Esophagus muscularis mucosa (tissue), 4 donors: ENCODE measurements at places on chromosomes 11 and 22.
A peak's percentile ranks its signal among the peaks of the same experiment; 100 is the strongest.

DNA sequence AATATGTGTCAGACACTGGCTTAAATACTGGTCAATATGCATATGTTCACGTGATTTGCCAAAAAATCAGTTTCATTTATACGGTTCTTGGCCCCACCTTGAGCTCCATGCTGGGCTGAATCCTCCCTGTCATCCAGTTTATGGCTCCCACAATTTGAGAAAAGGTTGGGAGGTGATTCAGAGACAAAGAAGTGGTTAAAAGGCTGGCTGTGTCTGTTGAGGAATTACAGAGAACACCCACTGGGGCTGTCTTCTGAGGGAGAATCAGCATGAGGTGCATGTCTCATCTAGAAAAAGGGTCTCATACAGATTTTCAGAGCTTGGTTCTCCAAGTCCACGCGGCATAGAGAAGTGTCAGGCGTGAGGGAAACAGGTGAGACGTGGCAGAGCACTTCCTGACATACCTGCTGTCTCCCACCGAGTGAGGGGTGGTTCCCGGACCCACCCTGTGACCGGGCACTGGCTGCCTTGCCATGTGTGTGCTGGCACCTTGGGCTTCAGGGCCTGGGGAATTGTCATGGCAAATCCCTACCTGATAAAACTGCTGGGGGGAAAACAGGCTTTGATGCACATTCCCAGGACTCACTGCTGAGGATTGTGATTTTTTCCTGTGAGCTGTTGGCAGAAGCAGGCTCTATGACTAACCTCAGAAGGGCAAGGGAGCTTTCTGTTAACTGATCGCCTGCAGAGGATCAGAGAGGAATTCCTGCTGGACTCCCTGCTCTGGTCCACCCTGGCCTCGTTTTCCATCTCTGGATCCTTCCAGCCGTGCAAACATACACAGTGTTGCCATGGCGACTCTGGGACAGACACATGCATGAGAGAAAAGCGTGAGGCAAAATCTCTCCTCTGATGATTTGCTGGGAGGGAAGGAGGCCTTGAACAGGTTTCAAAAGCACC is 223.6 kb downstream of the ADAMTS15 start:
- peak; percentile 91 for DNase-seq

DNA sequence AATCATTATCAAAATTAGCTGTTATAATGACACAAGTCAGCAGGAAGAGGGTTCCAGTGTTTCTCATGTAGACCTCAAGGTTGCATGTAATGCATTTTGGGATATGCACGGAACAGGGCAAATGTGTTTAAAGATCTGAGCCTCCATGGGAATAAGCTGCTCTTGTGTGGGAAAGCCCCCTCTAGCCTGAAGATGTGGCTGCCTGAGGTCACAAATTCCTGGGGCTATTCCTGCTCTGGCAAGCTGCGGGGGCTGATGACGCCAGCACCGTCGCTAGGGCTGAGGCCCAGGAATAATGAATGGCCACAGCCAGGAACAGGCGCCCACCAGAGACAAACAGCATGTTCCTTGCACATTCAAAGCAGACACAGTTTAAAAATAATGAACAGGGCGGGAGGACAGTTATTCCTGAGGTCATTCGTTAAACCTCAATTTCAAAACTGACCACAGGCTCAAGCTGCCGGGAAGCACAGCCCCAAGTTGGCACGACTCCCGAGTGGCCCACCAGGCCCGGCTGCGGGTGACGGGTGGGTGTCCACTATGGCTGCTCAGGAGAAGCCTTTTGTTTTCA is 11.7 kb downstream of the OSBPL5 start:
- no peak for DNase-seq

DNA sequence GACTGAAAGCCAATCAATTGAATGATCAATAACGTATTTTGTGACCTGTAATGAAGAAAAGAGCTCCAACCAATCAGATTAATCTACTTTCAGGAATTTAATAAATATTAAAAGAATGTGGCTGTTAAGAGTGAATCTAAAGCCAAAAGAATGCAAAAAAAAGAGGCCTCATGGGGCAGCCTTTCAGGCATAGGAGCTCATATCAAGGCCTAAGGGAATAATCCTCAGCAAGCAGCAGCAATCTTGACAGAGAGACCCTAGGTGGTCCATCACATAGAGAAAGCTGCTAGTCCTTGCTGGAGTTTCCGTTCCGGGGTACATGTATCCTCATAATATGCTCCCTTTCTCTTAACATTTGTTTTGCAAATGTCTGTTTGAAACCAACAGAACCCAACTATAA is 313.1 kb upstream of the PITPNB start:
- DNase-seq, result no peak

DNA sequence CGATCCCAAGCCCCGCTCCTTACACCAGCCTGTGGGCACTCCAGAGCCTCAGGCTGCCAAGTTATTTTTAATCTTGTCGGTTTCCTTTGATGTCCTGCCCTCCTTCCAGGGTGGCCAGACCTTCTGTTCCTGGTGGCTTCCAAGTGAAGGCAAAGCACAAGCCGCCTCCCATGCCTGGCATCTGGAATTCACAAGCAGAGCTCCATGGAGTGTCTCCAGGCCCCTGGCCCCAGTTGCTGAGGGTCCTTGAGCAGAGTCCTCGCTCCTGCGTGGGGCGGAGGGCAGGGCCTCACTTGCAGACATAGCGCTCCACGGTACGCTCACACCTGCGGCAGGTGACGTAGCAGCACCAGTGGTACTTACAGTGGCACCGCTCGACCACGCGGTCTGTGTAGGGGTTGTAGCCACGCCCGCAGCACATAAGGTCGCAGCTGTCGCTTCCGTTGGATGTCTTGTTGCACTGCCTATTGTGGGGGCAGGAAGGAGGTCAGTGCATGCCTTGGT is 19.5 kb downstream of the WNT11 start:
- DNase-seq, result no peak

DNA sequence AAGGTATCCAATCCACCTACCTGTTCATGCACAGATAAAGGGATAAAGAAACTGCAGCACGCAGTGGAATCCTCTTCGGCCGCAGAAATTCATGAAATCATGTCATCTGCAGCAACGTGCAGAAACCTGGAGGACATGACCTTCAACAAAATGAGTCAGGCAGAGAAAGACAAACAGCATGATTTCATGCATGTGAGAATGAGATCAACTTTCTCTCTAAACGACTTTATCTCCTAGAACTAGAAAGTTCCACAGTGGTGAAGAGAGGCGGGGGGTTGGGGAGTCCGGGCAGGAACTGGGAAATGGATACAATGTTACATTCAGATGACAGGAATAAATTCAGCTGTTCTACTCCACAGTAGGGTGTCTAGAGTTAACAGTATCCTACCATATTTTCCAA is 9.9 kb downstream of the RGL4 start:
- no peak for DNase-seq
